Lung (tissue), 17 donors: ENCODE measurements at places on chromosomes 6 and 20. TPM values are rescaled to one million over a fixed set of nuclear protein-coding genes. Genes with fewer than 3 reads are reported as not detected.

GRCh38 chr6:106379951-106380350, 19.4 kb downstream of the CRYBG1 start:
- no peaks in the 10 kb centered on the region for H3K27me3 ChIP-seq
- H3K36me3 ChIP-seq, result no peaks in the 10 kb centered on the region
- H3K27ac ChIP-seq, result no peak overlapping the region
- H3K4me3 ChIP-seq, result no peak overlapping the region
- no peak for DNase-seq

Gene BPI
- 5.6 TPM for polyA plus RNA-seq

- no peak for DNase-seq
- no peak overlapping the region for H3K4me3 ChIP-seq
- peaks cover 44% of the 10 kb centered on the region for H3K27me3 ChIP-seq
- no peak overlapping the region for H3K27ac ChIP-seq
- H3K4me1 ChIP-seq, result peaks cover 9% of the 10 kb centered on the region
Measured at GRCh38 chr6:46736906-46737305, 1.7 kb upstream of the PLA2G7 start.

GRCh38 chr6:169592558-169592957, 109.3 kb downstream of the WDR27 start:
- no peaks in the 10 kb centered on the region for H3K36me3 ChIP-seq
- H3K27ac ChIP-seq, result no peak overlapping the region
- H3K27me3 ChIP-seq, result no peaks in the 10 kb centered on the region
- H3K4me3 ChIP-seq, result no peak overlapping the region
- DNase-seq, result no peak

Gene RWDD2A
- 1.8 TPM for polyA plus RNA-seq

DNA sequence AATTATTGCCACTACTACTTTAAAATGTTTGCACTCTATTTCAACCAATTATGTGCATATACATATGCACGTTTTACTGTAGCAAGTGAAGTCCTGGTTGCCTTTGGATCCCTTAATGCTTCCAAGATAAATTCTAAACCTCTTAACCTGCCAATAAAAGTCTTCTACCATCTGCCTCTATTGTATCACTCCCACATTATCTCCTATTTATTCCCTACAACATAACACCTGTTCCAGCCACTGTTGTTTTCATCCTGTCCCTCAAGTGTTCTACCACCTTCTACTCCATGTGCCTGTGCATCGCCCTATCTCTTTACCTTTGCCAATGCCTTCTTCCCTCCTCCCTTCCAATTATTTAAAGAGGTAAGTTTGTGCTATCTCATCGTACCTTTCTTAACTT, 499.0 kb upstream of the RNF217 start:
- no peak overlapping the region for H3K27ac ChIP-seq
- H3K36me3 ChIP-seq, result no peaks in the 10 kb centered on the region
- no peak for DNase-seq
- no peaks in the 10 kb centered on the region for H3K27me3 ChIP-seq
- H3K4me1 ChIP-seq, result no peaks in the 10 kb centered on the region

DNA sequence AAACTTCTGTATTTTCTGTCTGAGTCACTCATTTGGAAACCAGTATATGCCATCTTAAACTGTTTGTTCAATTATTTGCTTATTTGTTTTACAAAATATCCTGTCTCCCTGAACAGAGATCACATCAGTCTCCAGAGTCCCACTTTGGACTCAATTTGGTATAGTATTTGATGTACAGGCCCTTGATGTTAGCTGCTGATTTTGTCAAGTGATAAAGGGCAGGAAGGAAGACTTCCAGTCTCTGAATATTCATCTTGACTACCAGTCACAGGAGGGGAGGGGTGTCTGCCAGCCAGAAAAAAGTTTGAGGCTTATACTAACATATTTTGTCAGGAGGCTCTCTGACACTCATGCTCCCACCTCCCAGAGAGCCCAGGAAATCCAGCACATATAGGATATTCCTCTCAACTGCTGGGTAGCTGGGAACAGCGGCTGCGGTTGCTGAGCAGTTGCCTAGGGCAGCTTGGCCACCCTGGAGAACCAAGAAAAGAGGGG, 376.8 kb upstream of the RUNX2 start:
- H3K36me3 ChIP-seq, result no peaks in the 10 kb centered on the region
- H3K27ac ChIP-seq, result no peak overlapping the region
- H3K27me3 ChIP-seq, result no peaks in the 10 kb centered on the region

DNA sequence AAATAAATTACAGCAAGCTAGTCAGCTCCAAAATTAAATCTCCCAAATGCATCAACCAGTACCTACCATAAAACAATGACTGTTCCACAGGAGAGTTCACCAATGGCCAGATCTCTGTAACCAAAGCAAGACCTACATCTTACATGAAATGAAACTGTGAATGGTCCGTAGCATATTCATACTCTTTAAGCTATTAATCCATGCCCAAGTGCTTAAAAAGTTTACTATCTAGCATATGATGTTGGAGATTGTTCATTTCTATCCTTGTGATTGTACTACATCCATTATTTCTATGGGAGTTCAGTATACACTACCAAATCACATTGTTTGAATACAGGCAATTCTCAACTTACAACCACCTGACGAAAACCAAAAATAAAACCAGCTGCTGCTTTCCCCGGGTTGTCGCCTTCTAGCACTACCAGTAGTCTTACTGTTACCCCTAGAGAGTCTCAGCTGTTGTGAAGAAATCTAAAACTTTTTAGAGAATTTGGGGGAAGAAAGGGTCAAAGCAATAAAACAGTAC, 38.0 kb downstream of the HIVEP2 start:
- no peaks in the 10 kb centered on the region for H3K36me3 ChIP-seq
- no peak overlapping the region for H3K4me3 ChIP-seq
- H3K27me3 ChIP-seq, result no peaks in the 10 kb centered on the region
- no peak for DNase-seq
- H3K4me1 ChIP-seq, result peaks cover 7% of the 10 kb centered on the region

Gene FAM120B
- polyA plus RNA-seq, result 8.5 TPM

Gene BPIFA1
- polyA plus RNA-seq, result 153 TPM

Gene PSORS1C2
- polyA plus RNA-seq, result not detected

DNA sequence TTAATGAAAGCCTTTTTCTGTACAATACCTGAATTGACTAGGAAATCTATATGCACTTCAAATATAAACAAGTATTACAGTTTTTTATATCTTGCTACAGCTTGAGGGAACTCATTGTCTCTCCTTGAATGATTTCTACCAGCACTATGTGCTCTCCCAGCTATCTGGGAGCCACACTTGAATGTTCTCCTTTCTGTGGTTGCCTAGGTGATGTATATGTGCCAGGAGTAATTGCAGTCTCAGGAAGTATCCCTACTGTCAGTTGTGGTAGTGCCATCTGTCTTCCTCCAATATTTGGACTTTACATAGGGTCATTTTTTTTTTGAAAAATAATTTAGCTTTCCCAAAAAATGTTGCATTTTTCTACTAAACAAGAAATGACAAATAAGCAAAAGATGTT, 288.0 kb upstream of the PLCB4 start:
- no peak overlapping the region for H3K27ac ChIP-seq
- H3K4me3 ChIP-seq, result no peak overlapping the region
- no peak for DNase-seq
- no peaks in the 10 kb centered on the region for H3K4me1 ChIP-seq

Gene TUBB
- polyA plus RNA-seq, result 303 TPM

GRCh38 chr6:112934433-112935327, 587.5 kb downstream of the RFPL4B start:
- no peak for DNase-seq
- peaks cover 17% of the 10 kb centered on the region for H3K4me1 ChIP-seq

DNA sequence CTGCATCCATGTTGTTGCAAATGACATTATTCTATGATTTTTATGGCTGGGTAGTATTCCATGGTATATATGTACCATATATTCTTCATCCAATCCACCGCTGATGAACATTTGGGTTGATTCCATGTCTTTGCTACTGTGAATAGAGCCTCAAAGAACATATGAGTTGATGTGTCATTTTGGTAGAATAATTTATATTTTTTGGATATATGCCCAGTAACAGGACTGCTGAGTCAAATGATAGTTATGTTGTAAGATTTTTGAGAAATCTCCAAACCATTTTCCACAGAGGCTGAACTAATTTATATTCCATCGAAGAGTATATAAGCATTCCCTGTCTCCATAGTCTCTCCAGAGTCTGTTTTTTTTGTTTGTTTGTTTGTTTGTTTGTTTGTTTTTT, 1373.5 kb downstream of the GRIK2 start:
- no peaks in the 10 kb centered on the region for H3K36me3 ChIP-seq
- H3K4me1 ChIP-seq, result no peaks in the 10 kb centered on the region
- no peak overlapping the region for H3K4me3 ChIP-seq
- H3K27me3 ChIP-seq, result no peaks in the 10 kb centered on the region
- peak; percentile 16 for DNase-seq
- H3K27ac ChIP-seq, result no peak overlapping the region

DNA sequence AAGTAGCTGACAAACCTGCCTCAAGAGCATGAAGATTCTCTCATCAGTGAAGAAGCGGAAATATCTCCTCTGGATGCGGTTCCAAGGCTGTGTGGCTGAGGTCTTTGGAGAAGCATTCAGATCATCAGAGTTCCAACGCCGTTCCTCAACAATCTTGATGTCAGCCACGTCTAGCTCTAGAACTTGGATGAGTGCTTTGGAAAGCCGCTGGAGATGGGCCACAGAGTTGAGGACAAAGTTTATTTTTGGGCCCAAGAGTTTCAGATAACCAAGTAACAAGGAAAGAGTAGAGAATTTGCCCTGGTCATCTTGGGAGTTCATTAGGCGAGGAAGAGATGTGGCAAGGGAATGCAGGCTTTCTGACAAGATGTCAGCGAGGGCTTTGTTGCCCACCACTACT, 20.9 kb downstream of the TTI1 start:
- H3K27ac ChIP-seq, result no peak overlapping the region
- no peak for DNase-seq
- H3K36me3 ChIP-seq, result peaks cover 30% of the 10 kb centered on the region

Gene TLDC2
- polyA plus RNA-seq, result 0.12 TPM

GRCh38 chr6:42239333-42239732, 21.7 kb upstream of the MRPS10 start:
- H3K4me1 ChIP-seq, result no peaks in the 10 kb centered on the region
- no peaks in the 10 kb centered on the region for H3K27me3 ChIP-seq
- peaks cover 10% of the 10 kb centered on the region for H3K36me3 ChIP-seq
- no peak for DNase-seq
- no peak overlapping the region for H3K27ac ChIP-seq

DNA sequence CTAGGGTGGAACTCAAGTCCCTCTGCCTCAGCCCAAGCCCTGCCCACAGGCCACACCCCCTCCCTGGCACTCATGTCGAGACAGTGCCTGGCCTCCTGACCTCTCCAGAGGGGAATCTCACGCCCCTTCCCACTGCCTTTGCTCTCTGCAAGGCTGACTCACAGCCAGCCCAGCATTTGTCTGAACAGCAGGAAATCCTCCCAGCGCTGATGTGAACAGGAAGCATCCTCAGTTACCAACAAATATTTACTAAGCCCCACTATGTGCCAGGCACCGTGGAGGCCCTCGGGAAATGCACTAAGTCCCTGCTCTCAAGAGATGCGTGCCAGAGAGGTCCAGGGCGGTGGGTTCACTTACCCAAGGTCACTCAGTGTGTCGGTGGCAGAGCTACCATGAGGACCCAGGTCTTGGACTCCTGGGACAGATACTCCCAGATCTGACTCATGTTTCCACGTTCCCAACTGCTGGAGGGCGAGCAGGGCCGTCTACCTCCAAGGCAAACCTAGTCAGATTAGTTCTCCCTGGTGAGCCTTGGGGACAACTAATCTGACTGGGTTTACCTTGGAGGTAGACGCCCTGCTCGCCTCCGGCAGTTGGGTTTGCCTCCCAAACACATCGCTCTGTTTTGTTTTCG, 7.8 kb downstream of the ADA start:
- H3K36me3 ChIP-seq, result no peaks in the 10 kb centered on the region
- H3K27ac ChIP-seq, result peak overlapping the region; percentile 78
- H3K27me3 ChIP-seq, result no peaks in the 10 kb centered on the region
- no peak overlapping the region for H3K4me3 ChIP-seq
- peaks cover 22% of the 10 kb centered on the region for H3K4me1 ChIP-seq

Gene ULBP2
- polyA plus RNA-seq, result 6.2 TPM

DNA sequence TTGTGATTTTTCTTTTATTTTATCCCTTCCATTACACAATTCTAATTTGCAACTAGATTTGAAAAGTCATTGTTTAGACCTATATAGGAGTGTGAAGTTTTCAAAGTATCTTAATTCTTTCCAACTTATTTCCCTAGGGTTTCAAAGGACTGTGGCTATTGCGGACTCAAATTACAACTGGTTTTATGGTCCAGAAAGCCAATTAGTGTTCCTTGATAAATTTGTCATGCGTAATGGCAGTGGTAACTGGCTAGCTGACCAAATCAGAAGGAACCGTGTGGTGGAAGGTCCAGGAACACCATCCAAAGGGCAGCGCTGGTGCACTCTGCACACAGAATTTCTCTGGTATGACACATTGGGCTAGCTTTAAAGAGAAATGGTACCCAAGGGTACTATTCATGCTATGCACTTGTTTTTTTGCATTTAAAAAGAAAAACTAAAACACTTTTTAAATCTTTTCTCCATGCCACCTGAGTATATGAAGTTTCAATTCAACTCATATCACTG, 27.9 kb upstream of the CALHM6 start:
- H3K27ac ChIP-seq, result no peak overlapping the region
- no peak overlapping the region for H3K4me3 ChIP-seq
- no peaks in the 10 kb centered on the region for H3K27me3 ChIP-seq
- H3K36me3 ChIP-seq, result peaks cover 5% of the 10 kb centered on the region
- H3K4me1 ChIP-seq, result peaks cover 3% of the 10 kb centered on the region
- DNase-seq, result no peak

- no peak for DNase-seq
- H3K4me1 ChIP-seq, result peaks cover 4% of the 10 kb centered on the region
- H3K27ac ChIP-seq, result peak overlapping the region; percentile 4
- H3K36me3 ChIP-seq, result no peaks in the 10 kb centered on the region
- H3K4me3 ChIP-seq, result no peak overlapping the region
Measured at GRCh38 chr20:37337208-37337991, 8.5 kb upstream of the SRC start.

DNA sequence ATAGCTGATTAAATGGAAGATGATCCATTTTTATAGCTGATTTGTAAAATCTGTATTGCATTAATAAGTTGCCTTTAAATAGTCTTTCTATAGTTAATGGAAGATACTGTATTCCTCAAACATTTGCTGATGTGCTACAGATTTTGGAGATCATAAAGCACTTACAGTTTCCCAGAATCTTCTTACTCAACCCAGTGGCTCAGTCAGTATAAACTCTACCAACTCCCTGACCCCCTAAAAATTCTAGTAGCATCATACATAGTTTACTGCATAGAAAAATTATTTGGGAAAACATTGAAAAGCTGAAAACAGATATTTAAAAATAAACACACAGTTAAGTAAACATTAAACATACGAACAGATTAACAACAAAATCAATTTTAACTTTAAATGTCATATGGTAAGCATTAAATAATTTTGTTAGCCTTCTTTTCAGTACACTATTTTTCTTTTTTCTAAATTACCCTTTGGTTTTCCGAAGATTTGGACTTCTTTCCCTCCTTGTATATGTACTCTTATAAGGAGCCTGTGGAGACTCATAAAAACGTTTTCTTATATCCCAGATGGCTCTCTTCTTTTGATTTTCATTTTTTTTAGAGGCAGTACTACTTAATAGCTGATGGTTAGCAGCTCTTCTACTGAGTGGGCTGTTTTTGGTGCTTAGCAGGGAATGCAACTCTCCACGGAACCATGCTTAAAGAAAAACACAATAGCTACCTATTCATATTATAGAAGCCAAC, 62.7 kb upstream of the BMP5 start:
- H3K27me3 ChIP-seq, result no peaks in the 10 kb centered on the region
- no peak for DNase-seq
- H3K36me3 ChIP-seq, result no peaks in the 10 kb centered on the region

Gene SLC22A16
- polyA plus RNA-seq, result 0.37 TPM

- H3K36me3 ChIP-seq, result no peaks in the 10 kb centered on the region
- H3K27ac ChIP-seq, result no peak overlapping the region
- H3K4me3 ChIP-seq, result no peak overlapping the region
- no peaks in the 10 kb centered on the region for H3K27me3 ChIP-seq
- no peaks in the 10 kb centered on the region for H3K4me1 ChIP-seq
- no peak for DNase-seq
Measured at GRCh38 chr6:16163535-16164300, 34.8 kb downstream of the MYLIP start.
